ENCODE measurements at places on chromosomes 7 and 10.

- DNase-seq, result no peak
Measured at GRCh38 chr7:106041140-106041717, 70.9 kb downstream of the SYPL1 start.

- no peak for DNase-seq
Measured at GRCh38 chr7:98369726-98370125, 31.2 kb downstream of the BAIAP2L1 start.

GRCh38 chr7:45027774-45028114 lies 27.7 kb downstream of the CCM2 start:
- no peak for DNase-seq

DNA sequence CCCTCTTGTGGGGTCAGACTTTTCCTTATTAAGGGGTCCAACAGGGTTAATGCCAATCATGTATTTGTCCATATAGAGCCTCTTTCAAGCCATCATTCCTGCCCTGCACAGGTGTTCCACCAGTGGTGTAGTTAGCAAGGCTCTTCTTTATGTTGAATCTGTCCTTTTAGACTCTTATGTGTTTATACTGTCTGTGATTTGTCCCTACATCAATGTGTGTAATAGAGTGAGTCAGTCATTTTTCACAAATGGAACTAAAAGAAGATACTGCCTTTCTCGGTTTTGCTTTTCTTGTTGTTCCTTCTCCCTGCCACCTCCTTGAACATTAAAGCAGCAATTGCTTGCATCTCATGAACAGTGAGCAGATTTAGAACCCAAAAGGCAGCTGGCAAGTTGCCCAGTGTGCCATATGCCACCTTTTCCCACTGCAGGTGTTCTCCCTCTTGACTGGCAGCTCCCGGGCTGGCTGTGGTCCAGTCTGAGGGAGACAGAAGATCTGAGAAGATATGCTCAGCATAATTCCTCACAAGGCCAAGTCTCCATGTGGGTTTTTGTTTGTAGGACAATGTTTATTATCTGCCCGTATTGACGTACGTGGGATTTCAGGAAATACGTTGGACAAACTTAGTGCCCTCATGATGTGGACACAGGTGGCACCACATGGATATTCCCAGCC lies 154.1 kb downstream of the LHFPL3 start:
- DNase-seq, result no peak

GRCh38 chr7:41910940-41911600 lies 208.2 kb upstream of the INHBA start:
- DNase-seq, result no peak

DNA sequence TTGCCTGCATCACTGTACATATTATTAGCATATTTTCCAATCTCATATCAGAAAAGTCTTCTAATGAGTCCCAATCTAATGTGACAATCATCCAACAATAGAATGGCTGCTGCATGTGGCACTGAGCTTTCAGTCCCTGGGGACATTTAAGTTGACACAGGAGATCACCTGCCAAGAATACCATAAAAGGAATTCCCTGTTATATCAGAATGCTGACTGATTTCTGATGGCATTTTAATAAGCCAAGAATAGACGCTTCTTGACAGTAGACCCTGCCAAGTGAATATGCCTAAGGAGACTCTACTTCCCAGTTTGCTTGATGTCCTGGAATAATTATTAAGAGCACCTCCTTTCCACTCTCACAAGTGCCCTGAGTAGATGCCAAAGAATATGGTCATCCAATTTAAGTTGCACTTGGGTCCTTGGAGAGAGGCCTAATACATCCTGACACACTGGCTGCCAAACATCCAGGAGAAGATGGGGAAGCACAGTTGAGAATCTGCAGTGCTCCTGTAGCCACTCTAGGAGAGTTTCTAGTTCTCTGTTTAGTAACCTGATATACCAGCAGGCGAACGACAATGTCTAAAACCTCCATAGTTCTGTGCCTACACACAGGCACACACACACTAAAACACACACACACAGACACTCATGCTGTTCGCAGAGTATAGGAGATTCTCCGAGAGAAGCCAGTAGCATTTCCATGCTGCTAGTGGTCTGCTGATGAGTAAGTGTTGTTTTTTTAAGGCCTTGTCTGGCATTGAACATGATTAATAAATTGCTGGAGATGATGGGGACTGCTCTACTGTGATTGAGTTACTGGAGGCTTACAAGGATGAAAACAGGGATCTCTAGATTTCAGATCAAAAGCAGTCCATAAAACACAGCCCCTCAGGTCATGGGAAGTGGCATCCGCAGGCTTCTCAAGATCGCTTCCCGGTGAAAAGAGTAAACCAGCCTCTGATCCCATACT lies 369.6 kb downstream of the KCNMA1 start:
- DNase-seq, result no peak
